ENCODE measurements at places on chromosomes 3 and 15.

GRCh38 chr3:59795756-59796155 lies 745.9 kb upstream of the CFAP20DC start:
- DNase-seq = no peak

- DNase-seq = no peak
Observed at GRCh38 chr3:140276703-140277102, 341.7 kb downstream of the CLSTN2 start.

- DNase-seq = no peak
Observed at GRCh38 chr15:43127752-43128151, 5.6 kb upstream of the TMEM62 start.

DNA sequence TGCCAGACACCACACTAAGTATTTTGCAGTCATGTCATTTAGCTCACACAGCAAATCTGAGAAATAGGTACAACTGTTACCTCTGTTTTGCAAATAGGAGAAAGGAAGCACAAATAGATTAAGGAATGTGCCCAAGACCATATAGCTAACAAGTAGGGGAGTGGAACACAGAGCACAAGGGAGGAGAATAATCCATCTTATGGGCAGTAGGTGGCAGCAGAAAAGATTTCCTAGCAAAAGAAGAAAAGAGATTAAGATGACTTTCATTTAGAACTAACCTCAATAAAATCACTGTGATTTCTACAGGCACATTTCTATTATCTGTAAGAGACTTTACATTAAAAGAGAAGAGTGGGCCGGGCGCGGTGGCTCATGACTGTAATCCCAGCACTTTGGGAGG lies 49.1 kb downstream of the NR1I2 start:
- DNase-seq = no peak

DNA sequence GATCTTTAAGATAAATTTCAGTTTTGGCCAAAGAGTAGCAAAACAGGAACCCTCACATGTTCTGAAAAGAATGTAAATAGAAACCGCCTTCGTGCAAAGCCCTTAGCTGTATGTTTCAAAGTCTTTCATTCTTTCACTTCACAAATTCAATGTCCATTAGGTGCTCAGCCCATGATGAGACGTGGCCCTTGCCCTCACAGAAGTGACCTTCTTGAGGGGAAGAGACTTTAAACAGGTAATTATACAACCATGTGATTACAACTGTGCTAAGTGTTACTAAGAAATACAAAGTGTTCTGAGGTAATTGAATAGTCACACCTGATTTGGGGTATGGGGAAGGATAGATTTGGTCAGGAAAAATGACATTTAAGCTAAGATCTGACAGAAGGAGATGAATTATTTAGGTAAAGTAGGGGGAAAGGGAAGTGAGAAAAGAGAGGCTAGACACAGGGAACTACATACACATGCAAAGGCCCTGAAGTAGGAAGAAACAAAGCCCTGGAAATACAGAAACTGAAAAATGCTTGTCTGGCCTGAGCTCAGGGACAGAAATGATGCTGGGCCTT lies 19.6 kb downstream of the HSPBAP1 start:
- no peak for DNase-seq

- no peak for DNase-seq
Observed at GRCh38 chr15:52523647-52524046, 5.0 kb downstream of the MYO5A start.

DNA sequence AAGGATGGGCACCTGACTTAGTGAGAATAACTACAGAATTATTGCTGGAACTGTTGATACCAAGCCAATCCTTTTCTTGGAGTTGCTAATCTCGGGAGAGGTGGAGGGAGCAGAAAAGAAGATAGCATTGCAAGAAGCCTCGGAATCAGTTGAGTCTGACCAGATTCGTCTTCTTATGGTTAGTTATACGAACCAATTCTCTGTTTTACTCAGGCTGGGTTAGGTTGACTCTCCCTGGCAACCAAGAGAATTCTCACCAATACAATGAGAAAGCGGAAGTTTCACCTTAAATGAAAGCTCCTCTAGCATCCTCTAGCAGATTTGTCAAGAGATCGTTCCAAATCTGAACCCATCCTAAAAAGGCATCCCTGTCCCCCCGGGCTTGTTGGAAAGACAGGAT lies 43.5 kb upstream of the UBE2E1 start:
- peak; percentile 84 for DNase-seq

DNA sequence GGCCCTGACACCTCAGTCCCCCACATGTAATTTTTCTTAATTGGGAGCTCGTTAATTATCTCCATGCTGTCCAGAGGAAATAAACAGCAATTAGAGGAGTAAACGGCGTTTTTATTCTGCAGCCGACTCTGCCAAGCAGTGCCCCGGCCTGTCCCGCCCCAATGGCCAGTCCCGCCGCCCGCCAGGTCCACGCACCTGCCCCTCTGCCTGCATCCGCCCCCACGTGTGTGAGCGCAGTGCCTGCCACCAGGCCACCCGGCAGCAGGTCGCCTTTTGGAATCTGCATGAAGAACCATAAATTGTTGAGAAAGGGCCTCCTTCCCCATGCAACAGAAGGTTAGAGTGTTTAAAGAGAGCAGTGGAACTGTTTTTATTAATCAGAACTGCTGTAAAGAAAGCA lies 87.5 kb upstream of the LINGO1 start:
- no peak for DNase-seq

- no peak for DNase-seq
Observed at GRCh38 chr3:105610473-105610872, 243.8 kb downstream of the ALCAM start.

DNA sequence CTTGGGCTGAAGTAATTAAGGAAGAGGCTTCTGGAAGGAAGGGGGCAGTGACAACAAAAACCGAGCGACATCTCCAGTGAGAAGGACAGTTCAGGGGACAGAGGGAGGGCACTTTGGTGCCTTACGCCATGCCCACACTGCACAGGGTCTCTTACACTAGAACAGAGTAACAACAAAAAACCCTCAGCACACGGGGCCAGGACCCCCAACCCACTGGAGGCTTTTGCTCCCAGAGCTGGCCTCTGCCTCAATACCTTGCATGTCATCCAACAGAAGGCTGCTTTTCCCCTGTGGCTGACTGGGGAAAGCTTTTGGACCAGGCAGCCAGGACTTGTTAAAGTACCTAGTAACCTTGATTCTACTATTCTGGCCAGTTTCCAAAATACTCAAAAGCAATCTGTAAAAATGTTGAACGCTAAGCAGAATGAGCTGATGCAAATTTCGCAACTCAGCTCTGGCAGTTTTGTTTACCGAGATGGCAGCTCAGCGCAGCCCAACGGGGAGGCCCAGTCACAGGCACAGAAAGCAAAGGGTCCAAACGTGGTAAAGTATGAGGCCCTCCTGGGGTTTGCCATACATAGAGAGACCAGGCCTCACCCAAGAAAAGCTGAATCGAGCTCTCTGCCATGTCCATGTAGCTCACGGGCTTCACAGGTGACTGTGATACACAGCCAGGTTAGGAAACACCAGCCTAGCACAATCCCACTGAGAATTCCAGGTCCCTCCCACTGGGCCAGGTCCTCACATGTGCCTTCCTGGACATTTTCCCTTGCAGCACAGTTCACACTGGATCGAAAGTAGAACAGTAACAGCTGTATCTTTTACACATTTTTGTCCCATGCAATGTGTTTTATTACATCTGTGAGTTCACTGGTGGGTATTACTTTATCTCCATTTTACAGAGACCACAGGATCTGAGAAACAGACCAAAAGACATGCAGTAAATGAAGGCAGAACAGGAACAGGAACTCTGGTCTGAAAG lies 6.0 kb downstream of the CHCHD4 start:
- no peak for DNase-seq

DNA sequence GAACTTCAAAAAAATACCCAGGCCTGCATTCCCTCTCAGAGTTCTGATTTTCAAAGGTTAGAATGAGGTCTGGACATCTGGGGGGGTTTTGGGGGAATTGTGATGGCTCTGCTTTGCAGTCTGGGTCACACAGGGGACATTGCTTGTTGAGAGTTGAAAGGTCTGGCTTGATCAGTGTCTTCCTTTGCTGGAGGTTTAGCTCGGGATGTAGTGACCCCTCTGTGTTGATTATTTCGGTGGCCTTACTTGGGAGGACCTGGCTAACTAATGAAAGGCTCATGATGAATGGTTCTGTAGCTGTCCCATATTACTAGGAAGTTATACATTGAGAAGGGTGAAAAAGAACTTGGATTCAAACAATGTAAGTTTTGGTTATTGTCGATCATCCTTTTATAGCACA lies 23.7 kb downstream of the TPM1 start:
- no peak for DNase-seq

DNA sequence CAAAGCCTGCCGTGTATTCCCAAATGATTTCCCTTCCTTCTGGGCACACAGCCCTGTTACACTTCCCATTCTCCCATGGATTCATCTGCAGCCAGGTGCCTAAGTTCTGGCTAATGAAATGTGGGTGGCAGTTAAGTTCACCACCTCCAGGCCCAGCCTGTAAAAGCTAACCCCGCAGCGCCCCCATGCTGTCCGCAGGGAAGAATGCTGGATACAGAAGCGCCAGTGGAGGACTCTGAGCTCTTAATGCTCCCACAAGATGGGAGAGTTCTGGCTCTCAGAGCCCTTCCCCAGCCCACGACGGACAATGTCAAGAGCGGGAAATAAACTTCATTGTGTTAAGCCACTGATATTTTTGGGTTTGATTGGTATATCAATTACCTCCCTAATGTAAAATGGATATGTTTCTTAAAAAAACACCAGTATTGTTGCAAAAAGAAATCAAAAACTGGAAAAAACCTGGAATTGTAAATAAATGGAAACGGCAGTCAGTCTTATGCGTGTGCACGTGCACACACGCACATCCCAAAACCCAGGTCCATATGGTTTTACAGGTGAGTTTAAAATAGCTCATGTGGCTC lies 37.7 kb upstream of the FGD5 start:
- peak; percentile 31 for DNase-seq

DNA sequence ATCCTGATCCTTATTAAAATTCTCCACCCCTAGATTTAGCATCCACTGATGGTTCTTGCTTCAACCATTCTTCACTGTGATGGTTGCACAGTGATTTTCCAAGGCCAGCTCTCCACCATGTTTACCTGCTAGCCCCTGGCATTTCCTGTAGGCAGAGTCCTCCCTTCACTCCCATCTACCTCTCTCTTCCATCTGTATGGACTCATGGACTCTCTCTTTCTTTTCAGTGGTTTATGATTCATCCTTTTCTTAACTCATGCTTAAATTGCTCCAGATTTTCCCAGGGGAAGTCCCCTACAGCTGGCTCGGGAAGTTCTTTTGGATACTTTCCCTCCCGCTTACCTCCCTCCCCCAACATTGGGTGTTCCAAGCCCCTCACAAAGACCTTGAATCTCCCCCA lies 18.7 kb downstream of the TGM4 start:
- DNase-seq = no peak

GRCh38 chr3:58608648-58609047 lies 31.5 kb upstream of the FAM107A start:
- no peak for DNase-seq

- no peak for DNase-seq
Observed at GRCh38 chr15:41899854-41900442, 6.1 kb upstream of the SPTBN5 start.

DNA sequence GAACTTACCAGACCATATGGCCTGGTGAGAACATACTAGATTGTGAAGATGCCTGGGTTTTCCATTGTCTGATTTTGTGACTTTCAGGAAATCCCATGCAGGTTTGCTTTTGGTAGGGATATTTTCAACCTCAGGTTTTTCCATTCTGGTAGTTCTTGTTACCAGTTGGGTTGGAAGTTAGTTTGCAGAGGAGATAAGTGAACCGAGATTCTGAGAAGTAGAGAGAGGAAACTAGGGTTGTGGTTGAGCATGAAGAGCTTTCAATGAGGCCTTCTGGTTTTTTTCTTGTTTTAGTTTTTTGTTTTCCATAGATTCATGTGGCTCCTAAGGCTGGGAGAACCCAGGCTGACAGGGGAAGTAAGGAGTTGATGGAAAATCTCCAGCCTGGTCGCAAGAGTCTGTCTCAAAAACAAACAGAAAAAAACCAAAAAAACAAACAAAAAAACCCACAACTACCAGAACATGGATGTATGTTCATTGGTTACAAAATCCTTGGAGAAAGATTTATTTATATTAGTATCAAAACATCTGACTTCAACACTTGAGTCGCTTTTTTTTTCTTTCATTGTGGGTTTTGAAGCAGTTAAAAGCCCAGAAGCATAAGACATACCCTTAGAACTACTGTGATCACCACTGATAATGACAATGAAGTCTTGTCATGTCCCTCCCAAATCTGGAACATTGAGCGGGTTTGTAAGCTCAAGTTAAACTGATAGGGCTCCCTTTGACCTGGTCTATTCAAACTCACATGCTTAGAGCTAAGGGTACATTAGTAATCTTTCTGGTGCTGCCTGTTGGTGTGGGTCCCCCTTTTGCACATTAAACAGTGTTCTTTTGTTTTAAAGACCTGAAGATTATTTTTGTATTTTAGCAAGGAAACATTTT lies 3.2 kb downstream of the GPR171 start:
- DNase-seq = peak; percentile 53

DNA sequence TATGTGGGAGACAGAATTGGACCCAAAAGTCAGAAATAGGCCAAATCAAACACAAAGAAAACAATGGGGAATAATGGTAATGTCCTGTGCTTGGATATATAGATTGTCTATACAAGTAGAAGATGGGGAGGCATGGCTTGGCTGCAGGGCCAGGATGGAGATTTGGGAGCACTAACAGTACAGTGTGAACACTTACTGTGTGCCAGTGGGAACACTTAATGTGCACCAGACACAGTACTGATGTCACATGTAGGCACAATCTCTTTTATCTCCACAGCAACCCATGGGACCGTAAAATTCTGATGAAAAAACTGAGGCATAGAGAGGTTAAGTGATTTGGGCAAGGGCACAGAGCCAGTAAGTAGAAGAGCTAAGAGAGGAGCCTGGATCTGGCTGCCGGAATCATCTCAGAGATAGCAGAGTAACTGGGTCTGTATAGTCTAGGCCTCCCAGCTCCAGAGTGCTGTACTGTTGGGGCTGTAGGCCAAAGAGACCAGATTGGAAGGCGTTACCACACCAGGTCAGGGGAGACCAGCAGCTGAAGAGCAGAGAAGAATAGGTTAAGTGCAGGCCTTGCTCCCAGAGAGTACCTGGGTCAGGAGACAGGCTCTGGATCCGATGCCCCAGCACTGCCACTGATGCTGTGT lies 63.3 kb downstream of the RLBP1 start:
- no peak for DNase-seq

DNA sequence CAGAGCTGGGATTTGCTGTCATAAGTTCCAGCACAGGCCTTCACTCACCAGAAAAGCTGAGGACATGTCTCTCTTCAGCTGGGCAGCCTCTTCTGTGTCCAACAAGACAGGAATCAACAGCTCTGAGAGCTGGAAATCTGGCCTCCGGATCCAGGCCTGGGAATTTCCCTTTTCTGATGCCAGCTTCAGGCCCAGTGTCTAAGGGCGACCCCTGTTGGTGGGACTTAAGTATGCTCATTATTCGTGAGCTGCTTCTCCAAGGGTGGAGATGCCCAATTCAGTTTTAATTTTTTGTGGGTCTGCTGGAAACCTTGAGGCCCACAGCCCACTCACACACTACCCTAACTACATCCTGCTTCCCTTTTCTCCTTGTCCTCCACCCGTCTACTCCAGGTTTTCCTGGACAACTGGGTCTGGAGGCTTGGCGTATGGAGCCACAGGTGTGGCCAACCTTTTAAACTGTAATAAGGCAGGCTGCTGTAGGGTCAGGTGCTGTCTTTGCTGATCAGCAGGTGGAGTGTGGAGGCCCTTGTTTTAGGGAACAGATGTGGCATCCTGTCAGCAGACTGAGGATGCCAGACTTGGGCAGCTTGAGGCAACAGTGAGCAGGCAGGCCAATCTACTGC lies 2.6 kb upstream of the CEMIP start:
- peak; percentile 72 for DNase-seq

Data from activated CD4-positive, alpha-beta T cell treated with anti-CD3 and anti-CD28 coated beads, Interleukin-2, Interleukin-4, amounts not matched to agents 100 ng/mL and 50 ng/mL, durations not matched to agents 16 hours and 8 hours (primary cell).